Fibroblast of pulmonary artery (primary cell): ENCODE measurements at places on chromosomes 4 and X.
A peak's percentile ranks its signal among the peaks of the same experiment; 100 is the strongest.

DNA sequence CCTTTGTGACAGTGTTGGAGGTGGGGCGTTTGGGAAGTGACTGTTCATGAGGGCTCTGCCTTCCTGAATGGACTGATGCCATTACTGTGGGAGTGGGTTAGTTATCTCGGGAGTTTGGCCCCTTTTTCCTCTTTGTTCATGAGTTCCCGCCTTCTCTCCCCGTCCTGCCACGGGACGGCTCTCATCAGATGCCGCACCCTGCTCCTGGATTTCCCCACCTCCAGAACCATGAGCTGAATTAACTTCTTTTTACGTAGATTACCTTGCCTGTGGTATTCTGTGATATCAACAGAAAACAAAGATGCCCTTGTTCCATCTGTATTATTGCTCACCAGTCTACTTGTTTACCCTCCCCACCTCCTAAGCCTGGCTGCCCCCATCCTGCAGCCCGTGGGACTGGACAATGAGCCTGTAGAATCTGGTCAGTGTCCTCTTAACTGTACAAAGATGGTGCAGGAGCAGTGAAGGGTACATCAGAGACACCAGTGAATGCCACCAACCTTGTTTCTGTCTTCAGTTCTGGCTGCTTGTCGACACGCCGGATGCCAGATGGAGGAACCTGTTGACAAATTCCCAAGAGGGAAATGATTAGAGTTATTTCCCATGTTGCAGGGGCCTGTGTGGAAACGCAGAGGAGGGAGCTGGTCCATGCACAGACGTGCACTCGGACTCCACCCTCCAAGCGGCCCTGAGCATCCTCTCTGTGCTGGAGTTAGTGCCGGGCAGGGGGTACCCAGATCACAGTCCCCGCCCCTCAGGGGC lies 104.7 kb downstream of the ABLIM2 start:
- DNase-seq, result no peak

DNA sequence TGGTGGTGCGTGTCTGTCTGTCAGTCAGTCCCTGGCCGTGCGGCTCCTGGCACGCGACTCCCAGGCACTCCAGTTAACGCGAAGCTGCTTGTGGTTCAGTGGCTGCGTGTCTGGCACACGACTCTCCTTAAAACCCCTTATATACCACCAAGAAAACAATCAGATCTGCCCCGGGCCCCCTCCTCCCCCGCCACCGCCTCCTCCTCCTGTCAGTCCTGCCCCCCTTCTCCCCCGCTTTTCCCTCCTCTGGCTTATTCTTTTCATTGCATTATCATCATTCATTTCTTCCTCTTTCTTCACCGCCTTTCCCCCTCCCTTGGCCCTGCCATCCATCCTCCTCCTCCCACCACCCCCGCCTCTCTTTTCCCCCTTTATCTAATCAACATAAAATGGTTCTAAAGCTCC lies at the start of gene NEUROG2:
NEUROG2 (minus strand) TSS at position 115 of the 405 bp plus-strand sequence. CDS start 705 bp downstream, outside the sequence.
- no peak for DNase-seq

DNA sequence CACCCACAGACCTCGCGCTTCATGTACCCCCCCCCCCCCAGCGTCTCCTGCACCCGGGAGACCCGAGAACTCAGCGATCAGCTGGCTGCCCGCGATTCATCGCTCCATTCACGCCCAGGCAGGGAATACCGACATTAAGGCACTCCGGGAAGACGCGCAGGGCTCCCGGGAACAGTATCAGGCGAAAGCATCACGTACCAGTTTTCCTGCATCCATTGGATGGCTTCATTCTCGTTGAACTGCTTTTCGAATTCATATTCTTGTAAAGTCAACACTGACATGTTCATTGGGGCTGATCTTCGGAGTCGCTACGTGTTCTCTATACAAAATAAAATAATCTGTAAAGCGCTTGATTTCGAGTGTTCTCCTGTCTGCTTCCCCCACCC lies 373 bp downstream of the ELOVL6 start:
- DNase-seq, result peak; percentile 43

DNA sequence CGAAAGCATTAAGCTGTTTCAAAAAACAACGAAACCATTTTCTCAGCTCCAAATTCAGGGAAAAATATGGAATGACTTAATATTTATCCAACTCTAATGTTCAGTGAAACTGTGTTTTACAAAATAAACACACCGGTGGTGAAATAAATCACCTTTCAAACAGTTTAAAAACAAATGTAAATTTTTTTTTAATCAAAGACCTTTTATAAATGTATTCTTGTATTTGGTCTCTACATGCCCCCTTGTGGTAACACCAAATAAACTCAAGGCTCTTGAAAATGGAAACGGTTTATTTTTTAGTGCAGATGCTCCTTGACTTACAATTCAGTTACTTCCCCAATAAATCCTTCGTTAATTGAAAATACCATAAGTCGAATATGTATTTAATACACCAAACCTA lies 45.8 kb upstream of the ITM2A start:
- peak; percentile 29 for DNase-seq

- DNase-seq, result no peak
Measured at GRCh38 chrX:44234541-44234940, 108.9 kb downstream of the EFHC2 start.

DNA sequence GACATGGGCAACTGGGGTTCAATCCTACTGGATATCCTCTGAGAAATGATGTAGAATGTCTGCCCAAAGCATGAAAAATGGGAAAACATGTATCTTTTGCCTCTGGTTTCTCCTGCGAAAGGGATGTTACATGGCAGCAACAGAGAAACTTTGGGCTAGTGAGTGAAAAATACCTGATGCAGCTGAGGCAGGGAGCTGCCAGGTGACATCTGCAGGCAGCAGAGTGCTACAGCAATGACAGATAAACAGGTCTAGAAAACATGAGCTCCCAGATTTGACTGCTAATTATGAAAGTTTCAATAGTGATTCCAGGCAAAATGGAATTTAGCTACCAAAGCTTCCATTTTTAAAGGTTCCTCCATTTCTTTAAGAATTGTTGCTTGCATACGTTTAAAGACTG lies 4.8 kb upstream of the CXCL1 start:
- DNase-seq, result no peak

GRCh38 chr4:156939801-156940200 lies 31.8 kb downstream of the PDGFC start:
- DNase-seq, result peak; percentile 39
